ENCODE measurements at places on chromosomes 12 and 14.

DNA sequence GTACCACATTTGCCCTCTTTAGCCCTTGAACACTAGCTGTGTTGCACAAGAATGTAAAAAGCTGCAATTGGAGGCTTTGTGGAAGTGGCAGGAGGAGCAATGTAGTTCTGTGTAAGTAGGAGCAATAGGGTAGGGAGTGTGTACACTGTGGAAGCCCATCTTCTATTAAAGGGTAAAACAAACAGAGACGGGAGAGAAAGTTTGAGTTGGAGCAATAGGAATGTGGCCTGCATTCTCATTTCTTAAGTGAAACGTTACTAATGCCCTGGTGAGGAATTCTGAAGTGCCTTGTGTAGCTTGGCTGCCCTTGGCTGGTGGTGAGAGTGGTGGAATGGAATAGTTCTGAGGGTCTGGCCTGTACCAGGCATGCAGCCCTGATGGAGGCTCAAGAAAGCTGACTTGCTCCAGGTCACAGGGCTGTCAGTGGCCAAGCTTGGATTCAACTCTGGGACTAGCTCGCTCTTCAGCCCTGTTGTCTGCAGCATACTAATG, 38.8 kb upstream of the ATP23 start:
- DNase-seq, result no peak

GRCh38 chr14:90177539-90178189, 78.7 kb upstream of the PSMC1 start:
- DNase-seq, result no peak

GRCh38 chr12:48972213-48972951, 847 bp upstream of the WNT10B start:
- DNase-seq, result no peak

DNA sequence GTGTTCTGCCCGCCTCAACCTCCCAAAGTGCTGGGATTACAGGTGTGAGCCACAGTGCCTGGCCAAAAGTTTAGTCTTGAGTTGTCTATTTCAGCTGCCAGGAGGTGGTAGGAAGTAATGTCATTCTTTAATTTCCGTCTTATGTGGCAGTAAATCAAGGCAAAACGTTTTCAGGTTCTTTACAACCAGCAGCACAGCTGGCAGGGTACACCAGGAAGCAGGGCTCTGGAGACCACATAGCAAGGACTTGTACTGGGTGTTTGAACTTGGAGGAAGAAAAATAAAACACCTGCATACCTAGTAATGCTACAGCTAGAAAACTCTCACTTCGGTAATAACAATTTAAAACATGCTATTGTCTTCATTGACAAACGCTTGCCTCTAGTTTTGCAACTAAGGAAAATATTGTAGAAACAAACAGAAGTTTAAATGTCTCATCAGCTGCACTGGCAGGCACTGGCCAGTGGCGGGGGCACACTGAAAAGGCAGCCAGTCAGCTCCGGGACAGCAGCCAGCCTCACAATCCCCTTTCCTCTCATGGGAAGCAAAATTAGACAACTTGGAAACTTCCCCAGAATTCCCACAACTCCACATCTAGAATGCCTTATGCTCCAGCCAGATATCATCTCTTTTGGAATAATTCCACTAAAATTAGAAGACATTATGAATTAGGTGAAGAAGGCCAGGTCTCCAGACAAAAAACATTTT, 72.2 kb downstream of the CLIP1 start:
- no peak for DNase-seq

- no peak for DNase-seq
Observed at GRCh38 chr14:64706593-64707193, 2.5 kb downstream of the PLEKHG3 start.

DNA sequence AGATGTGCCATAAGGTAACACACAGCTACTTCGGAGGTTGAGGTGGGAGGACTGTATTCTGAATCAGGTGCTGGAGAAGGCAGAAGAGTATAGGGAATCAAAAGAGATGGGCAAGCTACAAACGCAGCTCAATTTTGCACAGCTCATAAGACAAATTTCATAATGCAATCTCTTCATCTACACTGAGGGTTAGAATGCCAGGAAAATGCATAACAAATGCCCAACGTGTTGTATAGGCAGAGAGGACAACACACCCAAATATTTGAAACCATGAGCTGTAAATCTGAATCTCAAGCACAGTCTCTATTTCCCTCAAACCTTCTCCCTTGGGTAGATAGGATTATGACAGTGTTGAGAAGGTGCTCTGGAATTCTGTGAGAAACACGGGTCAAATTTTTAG, 263.1 kb upstream of the FOXN3 start:
- no peak for DNase-seq

DNA sequence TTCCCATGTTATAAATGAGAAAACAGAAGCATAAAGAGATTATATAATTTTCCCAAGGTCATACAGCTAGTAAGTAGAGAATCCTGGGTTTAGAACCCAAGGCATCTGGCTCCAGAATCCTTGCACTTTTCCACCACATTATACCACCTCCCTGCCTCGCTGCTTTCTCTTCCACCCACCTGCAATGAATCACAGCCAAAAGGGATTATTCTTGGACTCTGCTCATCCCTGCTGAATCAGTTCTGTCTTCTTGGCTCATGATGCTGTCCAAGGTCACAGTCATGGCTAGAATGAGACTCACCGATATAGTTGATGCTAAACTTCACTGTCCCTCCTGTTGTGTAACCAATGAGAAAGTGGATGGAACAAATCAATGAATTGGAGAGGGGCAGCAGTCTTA, 356.6 kb downstream of the FUT8 start:
- no peak for DNase-seq

GRCh38 chr12:88181881-88182280, 39.8 kb downstream of the TMTC3 start:
- DNase-seq, result no peak

- no peak for DNase-seq
Observed at GRCh38 chr14:92414690-92415445, 91.9 kb downstream of the SLC24A4 start.

DNA sequence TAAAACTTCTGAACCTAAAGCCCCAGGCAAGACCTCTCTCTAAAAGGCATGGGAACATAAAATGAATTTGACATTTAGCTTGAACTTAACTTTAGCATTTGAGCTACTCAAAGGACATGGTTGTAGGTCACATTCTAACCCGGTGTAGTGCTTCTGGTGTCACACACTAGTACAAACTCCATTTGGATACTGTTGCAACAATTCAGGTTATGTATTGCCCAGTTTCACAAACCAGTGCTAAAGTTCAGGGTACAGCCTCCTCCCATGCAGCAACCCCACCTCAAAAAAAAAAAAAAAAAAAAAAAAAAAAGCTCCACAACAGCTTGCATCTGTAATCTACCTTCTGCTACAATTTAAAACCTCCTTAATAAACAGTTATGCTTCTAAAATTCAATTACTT, 7.8 kb downstream of the PPTC7 start:
- DNase-seq, result no peak

GRCh38 chr12:109637348-109637747, 63.8 kb downstream of the MVK start:
- DNase-seq, result no peak

DNA sequence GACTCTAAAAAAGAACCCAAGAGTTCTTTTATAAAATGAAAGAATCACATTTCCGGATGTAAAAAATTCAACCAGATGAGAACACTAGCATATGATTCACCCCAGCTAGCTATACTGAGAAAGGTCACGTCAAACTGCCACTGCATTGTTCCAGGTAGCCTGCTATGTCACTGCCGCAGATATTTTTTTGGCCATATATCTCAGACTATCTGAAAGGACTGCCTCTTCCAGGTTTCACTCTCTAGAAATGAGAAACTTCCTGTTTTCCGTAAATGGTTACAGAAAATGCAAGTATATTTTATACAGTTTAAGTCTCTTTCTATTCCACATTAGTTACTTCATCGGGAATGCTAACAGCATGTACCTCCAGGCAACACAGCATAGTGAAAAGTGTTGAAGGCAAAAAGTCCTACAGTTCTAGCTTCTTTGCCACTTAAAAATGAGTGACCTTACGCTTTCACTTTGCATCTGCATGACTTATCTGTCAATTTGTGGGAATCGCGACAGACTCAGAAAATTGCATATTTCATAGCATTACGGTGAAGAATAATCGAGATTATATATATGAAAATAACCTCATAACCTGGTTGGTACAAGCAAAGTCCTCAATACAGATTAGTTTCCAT, 105.2 kb downstream of the MED13L start:
- DNase-seq, result no peak

DNA sequence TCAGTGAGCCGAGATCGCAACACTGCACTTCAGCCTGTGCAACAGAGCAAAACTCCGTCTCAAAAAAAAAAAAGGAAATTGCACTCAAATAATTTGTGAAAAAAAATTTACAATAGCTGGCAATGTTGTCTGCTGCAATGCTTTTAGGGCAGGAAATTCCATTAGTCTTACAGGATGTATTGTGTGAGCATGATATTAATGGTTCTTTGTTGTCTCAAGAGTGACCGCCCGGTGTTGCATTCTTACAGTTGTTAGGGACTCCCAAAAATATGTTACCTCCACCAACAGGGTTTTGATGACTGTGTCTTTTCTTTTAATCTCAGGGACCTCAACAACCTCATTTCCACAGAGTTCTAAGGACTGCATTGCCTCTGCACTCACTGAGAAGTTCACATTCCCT, 44.8 kb downstream of the PZP start:
- DNase-seq, result no peak

DNA sequence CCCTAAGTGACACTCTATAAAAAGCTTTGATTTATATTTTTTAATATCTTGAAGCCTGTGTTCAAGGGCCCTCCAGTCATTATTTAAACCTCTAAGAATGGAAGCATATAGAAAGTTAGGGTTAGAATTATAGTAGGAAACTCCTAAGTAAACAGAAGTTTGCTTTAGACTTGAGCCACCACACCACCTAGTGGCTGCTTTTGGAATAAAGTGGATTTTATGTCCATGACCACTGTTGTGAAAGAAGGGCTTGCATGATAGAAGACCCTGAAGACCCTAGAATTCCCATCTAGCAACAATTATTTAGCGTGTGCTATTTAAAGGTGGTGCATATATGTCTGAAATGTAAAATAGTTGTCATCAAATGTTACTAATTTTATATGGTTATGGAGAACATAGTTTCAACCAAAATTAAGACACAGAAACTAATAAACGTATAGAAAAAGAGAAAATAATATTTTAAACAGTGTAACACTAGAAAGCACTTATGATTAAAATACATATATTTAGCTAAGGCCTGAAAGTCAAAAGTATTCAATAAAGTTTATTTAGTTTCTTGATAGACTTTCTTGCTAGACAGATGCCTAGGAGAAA, 21.3 kb downstream of the LRRIQ1 start:
- no peak for DNase-seq

DNA sequence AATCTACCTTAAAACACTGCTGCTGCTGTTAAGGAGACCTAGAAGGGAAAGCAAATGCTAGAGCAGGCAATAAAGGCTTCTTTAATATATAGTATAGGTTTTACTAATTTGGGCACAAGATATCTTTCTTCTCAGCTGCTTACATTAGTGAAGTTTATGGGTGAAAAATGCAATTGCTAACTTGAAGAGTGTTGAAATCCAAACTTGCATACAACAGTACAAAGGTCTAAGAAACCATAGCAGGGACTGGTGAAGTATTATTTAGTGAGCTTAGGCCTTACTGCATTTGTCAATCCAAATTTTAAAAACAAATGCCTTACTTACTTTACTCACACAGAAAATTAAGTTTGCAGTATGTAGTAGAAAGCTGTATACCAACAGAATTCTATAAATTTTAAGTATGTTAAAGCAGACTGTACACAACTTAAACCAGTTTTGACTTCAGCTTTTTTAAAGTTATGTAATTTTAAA, 1.4 kb upstream of the AP4S1 start:
- no peak for DNase-seq

- no peak for DNase-seq
Observed at GRCh38 chr12:56998316-56998715, 8.0 kb downstream of the ZBTB39 start.

DNA sequence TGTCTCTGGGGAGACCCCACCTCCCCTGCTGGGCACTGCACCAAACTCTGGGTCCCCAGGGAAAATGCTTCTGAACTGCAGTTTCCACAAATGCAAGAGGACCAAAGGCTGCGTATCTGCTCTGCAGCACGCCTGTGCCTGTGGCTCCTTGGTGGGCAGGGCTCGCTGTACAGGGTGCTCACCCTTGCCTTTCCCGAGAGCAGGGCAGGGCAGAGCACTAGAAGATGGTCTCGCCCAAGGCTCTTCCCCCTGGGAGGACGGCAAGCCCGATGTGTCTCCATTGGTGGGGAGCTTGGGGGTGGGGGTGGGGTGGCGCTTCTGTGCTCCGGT, 175.3 kb upstream of the RTL1 start:
- no peak for DNase-seq

GRCh38 chr12:23949348-23950209, at the start of gene SOX5:
TSS of gene SOX5 (minus strand) at chr12:23949670. CDS start at chr12:23949601, 69 bp downstream.
- DNase-seq, result no peak

- no peak for DNase-seq
Observed at GRCh38 chr14:89469210-89470198, 52.5 kb upstream of the FOXN3 start.

GRCh38 chr12:90628213-90628612, 326.8 kb downstream of the CCER1 start:
- no peak for DNase-seq

All from central memory CD4-positive, alpha-beta T cell (primary cell).